ENCODE measurements at places on chromosomes 12 and 14.

- DNase-seq = peak; percentile 93
Observed at GRCh38 chr12:89181271-89181920, 170.9 kb downstream of the DUSP6 start.

GRCh38 chr12:25926536-25926935 is 31.9 kb upstream of the RASSF8 start:
- peak; percentile 21 for DNase-seq

- no peak for DNase-seq
Observed at GRCh38 chr12:1827826-1828805, 7.8 kb downstream of the LRTM2 start.

GRCh38 chr12:117013726-117014125 is 85.5 kb downstream of the TESC start:
- peak; percentile 11 for DNase-seq

GRCh38 chr14:44036248-44036647 is 470.8 kb downstream of the FSCB start:
- DNase-seq = no peak

DNA sequence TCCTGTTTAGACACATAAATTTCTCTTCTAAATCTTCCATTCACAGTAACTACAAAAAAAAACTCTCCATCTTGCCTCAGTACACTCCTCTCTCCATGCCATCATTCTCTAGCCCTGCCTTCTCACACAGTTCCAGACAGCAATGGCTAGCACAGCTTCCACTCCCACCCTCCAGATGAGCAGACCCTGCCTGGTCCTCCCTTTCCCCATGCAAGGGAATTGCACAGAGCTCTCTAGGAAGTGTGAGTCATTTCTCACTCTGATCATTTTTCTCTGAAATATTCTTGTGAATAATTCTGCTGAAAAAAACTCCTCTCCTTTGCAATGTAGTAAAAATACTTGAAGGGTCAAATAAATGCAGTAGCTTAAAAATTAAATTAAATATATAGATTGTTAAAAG is 170.6 kb downstream of the BMP4 start:
- DNase-seq = peak; percentile 22

DNA sequence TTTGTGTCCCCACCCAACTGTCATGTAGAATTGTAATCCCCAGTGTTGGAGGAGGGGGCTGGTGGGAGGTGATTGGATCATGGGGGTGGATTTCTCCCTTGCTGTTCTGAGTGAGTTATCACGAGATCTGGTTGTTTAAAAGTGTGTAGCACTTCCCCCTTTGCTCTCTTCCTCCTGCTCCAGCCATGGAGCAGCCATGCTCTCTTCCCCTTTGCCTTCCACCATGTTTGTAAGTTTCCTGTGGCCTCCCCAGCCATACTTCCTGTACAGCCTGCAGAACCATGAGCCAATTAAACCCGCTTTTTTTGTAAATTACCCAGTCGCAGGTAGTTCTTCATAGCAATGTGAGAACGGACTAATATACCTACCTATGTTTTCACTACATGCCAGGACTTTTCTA is 2.6 kb upstream of the POC1B start:
- no peak for DNase-seq

DNA sequence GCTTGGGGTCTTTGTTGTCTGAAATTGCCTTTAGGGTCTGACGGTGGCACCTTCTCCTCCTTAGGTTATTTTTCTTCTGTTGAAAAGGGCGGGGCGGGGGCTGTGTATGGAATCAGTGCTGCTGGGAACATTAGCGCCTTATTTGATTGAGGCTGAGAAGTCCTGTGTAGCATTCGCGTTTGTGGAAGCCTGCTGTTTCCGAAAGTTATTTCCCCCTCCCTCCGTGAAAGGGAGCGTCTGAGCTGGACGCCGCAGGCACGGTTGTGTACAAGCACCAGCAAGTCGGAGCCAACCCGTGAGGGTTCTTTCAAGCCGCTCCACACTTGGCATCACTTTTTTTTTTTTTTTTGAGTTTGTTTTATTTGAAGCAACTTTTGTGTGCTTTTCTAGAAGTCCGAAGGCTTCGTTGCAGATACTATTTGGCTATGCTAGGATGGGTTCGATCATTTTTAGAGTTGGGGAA is 1.1 kb downstream of the SYNE2 start:
- DNase-seq = peak; percentile 51

DNA sequence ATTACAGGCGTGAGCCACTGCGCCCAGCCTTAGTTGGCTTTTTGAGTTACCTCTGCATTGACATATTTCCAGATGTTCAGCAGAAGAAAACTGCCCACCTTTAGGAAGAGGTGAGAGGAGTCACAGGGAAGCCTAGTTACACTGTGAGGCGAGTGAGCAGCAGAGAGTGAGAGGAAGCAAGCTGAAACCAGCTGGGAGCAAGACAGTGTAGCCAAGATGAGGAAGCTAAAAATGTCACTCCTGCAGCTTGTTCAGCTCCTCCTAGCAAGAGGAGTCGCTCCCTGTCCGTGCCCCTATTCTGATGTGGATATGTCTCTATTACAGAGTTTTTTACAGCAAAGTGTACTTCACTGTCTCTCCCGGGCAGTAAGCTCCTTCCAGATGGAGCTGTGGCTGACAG is 127.6 kb downstream of the GXYLT1 start:
- no peak for DNase-seq

GRCh38 chr14:53432378-53432802 is 279.3 kb upstream of the DDHD1 start:
- peak; percentile 53 for DNase-seq

DNA sequence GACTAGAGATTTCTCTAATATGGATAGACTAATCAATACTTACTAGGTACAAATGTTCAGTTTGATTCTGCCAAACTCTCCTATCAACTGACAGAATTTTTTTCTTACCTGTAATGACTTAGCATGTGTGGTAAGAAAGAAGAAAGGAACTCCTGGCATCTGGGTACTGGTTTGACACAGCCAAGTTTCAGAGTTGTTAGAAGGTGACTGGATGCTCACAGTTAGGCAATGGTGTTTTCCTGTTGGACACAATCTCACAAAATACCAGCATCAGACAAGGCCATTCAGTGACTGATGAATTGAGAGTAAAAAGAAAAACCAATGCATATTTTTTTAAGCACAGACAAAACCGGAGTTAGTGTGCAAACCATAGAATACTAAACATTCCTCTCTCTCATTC is 4.2 kb downstream of the MUCL1 start:
- no peak for DNase-seq

- no peak for DNase-seq
Observed at GRCh38 chr14:101186544-101186943, 283.0 kb upstream of the RTL1 start.

- DNase-seq = peak; percentile 10
Observed at GRCh38 chr12:67299526-67299925, 30.4 kb downstream of the CAND1 start.

- no peak for DNase-seq
Observed at GRCh38 chr12:48291511-48291910, 59.2 kb downstream of the ZNF641 start.

GRCh38 chr12:109736552-109737108 is 23.0 kb downstream of the FAM222A start:
- peak; percentile 53 for DNase-seq

DNA sequence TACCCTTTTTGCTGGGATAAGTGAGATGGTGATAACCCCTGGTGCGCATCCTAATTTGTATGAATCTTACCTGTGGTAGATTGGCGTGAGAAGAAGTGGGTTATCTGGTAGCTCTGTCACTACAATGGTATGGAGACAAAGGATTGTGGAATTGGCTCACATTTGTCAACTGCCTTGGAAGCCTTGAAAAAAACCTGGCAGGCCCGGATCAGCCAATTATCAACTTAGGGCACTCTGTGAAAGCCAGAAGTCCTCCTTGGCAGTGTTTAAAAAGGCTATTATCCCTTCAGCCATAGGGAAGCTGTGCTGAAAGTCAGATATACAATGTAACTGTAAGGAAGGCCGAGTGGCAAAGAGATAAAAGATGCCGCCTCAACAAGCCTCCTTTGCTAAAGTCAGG is 56.5 kb downstream of the WASHC3 start:
- DNase-seq = no peak

- DNase-seq = peak; percentile 92
Observed at GRCh38 chr12:31710021-31710818, 18.6 kb downstream of the AMN1 start.

GRCh38 chr12:11752403-11753149 is 103.1 kb downstream of the ETV6 start:
- DNase-seq = no peak

DNA sequence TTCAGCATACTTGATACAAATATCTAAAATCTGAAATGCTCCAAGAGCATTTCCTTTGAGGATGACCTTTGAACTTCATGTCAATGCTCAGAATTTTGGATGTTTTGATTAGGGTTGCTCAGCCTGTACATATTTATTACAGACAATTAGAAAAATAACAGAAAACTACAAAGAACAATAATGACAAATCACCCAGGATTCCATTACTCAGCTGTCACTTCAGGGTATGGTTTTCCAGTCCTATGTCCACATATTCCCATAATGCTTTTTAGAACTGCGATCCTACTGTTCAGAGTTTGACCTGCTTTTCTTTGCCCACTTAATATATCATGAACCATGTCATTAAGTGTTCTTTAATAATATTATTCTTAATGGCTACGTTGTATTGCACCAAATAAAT is 11.4 kb downstream of the DLGAP5 start:
- no peak for DNase-seq

- peak; percentile 74 for DNase-seq
Observed at GRCh38 chr12:26867080-26867479, 34.1 kb upstream of the ITPR2 start.

DNA sequence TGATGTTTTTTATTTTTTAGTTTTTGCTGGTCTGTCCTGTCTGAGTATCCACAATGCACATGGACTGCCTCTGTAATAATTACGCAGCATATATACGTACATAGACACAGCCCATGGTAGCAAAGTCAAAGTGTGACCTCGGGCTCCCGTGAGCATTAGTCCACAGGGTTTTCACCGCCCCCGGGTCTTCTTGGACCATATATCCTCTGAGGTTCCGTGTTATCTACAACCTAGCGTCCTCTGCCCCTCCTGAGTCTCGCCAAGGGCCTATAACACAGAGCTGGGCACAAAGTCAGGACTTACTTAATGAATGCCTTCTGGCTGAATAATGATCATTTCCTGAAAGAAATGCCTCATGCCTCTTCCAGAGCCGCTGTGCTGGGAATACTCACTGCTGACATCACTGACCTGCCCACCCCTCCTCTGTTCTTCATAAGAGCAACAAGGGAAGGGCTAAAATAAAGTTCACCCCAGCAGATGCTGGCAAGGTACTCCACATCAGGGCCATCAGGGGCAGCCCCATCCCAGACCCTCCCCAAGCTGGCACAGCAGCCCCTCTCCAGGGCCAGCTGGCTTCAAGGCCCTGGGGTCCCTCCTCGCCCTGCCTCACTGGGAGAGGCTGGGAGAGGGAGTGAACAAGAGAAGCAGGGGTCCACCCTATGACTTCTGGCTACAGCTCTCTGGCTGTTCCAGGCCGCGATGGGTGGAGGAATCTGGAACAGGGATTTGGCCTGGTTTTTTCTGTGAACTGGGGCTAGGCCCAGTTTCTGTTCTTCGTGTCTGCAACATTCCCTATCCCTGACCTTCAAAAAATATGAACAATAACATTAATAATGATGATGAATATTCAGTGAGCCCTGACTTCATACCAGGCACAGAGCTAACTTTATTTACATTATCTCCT is 7.9 kb downstream of the HDAC7 start:
- DNase-seq = peak; percentile 85

- no peak for DNase-seq
Observed at GRCh38 chr12:45655743-45656142, 73.8 kb upstream of the ARID2 start.

GRCh38 chr12:32780071-32780470 is 24.4 kb upstream of the YARS2 start:
- DNase-seq = peak; percentile 24

DNA sequence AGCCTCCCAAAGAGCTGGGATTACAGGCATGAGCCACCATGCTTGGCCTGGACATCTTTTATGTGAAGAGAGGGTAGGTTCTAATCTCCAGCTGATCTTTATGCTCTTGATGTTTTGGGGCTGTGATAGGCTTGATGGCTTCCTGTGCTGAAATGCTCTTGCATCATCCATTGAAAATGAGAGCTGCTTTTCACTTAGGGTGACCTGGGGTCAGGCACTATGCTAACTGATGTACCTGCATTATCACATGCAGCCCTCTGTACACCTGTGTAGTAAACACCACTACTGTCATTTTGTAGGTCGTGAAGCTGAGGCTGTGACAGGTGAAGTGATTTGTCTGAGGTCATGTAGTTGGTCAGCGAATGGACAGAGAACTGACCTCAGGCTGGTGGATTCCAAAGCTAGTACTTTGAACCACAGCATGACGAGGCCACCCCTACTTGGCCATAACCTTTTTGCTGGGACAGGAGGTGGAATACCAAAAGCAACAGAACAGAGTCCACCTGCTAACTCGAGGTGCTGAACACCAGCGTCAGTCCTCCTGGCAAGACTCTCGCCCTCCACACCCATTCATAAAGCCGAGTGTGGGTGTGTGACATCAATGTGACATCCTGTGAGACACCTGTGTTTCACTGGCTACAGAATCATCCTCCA is 69.1 kb downstream of the C12orf75 start:
- no peak for DNase-seq

DNA sequence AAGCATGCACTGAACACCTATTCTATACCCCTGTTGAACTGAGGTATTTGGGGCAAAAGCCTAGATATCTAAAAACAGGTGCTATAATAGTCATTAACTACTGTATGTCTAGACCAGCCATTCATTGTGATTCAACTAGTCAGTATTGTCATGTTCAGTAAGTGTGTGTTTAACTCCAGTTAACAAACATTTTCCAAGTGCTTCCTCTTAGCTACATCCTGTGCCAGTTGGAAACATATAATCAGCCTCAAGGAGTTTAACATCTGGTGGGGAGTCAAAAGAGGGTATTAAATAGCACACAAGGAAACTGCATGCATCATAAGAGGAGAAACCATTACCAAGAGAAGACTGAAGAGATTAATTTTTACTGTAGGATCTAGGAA is 20.4 kb downstream of the TMTC1 start:
- DNase-seq = no peak

GRCh38 chr14:77026930-77027537 is 1.5 kb downstream of the IRF2BPL start:
- DNase-seq = peak; percentile 52

DNA sequence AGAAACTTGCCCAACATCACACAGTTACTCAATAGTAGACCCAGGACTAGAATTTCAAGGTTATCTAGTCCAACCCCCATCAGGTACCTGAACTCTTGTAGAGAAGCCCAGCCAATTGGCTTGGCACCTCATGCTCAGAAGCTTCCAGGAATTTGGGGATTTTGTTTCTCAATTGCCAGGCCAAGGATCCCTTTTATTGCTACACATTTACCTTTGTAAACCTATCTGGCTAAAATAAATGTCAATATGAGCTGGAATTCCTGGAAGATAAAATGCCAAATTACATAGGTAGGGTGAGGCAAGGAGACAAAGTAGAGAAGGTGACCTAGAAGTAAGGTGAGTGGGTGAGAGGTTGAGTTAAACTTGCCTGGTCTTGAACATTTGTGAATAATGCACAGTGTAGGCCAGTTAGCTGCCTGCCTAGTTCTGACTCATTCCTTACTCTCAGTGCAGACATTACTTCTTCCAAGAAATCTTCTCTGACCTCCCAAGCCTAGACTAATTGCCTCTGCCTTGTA is 36.3 kb downstream of the SDR9C7 start:
- DNase-seq = no peak

GRCh38 chr12:38465020-38465419 is 148.4 kb downstream of the ALG10B start:
- no peak for DNase-seq

- no peak for DNase-seq
Observed at GRCh38 chr14:55610713-55611370, 30.8 kb downstream of the KTN1 start.
